ENCODE measurements at places on chromosomes 2 and 18.

GRCh38 chr2:96317584-96317997 lies 7.5 kb upstream of the ITPRIPL1 start:
- DNase-seq, result no peak

DNA sequence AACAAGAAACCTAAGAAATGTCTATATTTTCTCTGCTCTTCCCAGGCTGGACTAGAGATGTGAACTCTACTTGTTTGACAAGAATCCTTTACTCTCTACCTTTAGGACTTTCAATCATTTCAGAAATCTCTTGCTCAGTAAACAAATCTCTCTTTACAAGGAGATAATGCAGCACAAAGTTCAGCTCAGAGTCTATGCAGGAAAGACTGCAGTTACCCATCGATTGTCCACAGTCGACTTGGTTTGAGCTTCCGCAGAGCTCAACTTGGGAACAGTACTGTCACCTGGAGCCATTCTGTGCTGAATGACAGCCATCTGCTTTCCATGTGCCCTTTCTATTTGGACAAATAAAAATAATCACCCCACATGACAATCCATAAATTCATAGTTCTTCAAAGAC lies 259.7 kb upstream of the STON1 start:
- no peak for DNase-seq

DNA sequence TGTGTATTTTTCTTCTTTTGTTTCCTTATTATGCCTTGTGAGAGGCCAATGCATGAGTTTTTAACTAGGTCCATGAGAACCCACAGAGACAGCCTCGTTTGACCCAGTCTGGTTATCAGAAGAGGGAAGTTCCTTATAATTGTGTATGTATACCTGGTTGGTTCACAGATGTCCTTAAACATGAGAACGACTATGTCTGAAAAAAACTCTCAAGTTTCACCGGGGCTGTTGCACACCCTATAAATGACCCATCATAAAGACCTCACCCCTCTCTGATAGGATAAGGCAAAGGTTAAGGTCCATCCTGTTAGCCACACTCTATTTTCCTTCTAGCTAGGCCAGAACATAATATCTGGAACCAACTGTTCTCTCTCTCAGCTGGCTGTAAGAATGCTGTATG lies 42.7 kb upstream of the MSH2 start:
- DNase-seq, result no peak

DNA sequence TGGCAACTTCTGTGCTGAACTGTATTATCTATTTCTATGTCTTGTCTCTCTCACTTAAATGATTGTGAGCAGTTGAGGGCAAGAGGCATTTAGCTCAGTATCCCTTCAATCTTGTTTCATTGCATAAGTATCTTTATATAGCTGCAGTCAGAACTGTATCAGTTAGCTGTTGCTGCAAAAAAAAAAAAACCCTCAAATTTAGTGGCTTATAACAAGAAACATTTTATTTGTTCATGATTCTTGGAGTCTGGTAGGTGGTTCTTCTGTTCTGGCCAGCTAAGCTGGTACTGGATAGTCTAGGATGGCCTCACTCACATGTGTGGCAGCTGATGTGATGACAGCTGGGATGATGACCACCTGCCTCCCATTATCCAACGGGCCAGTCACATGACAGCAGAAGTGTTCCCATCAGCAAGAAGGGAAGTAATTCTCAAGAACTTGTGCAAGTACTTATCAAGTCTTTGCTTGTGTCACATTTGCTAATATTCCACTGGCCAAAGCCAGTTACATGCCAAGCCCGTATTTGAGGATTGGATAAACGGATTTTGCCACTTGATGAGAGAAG lies 67.8 kb downstream of the SLC4A3 start:
- DNase-seq, result no peak

GRCh38 chr2:72144632-72145288 lies 2.9 kb downstream of the CYP26B1 start:
- DNase-seq, result no peak

DNA sequence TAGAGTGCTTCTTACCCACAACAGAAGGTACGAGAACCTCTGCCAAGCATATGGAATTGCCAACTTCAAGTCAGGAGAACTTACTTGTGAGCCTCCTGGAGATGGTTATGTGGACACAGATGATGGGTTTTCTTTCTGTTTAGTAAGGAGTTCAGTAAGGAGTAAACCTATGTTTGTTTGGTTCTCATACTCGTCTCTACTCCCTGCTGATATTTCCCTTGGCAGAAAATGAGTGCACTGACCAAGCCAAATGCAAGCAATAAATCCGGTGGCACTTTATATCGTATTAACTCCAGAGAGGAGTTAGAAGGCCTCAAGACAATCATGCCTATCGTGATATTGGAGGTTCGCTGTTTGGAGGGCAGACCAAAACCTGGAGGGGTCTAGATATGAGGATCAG lies 83.2 kb upstream of the CYP1B1 start:
- DNase-seq, result no peak

DNA sequence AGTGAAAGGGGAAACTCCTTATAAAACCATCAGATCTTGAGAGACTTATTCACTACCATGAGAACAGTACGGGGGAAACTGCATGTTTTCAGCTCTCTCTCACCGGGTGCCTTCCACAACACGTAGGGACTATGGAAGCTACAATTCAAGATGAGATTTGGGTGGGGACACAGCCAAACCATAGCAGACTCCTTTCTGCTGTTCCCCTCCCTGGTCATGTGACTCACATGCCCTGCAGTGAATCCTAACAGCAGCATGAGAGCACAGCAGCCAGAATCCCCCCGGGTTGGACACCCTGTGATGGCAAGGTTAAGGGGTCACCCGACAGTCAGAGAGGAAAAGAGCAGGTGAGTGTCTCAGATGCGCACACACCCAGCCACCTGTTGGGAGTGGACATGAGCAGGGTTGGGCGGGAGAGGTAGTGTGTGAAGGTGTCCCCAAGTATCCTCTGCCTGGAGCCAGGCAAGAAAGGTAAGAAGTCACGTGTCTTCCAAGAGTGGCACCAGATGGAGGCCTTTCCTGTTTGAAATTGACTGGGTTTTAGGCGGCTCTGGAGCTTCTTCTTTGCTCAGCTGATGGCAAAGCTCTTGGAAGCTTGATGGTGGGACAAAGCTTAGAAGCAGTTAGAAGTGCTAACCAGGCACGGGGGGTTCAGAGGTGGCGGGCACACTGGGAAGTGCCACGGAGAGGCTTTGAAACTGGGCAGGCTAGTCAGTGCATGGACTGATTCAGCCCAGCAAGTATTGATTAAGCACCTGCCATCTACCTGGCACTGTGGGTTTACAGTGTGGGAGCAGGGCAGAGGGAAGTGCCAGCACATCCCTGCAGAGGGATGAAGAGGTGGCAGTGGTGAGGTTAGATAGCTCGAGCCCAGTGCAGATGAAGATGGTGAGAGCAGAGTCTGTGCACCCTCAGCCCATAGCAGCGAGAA lies 68.7 kb downstream of the RHOB start:
- DNase-seq, result no peak
